ENCODE measurements at places on chromosomes 2 and 18. TPM values are rescaled to one million over a fixed set of nuclear protein-coding genes. Genes with fewer than 3 reads are reported as not detected.

ZNF514 gene
- total RNA-seq = 31.4 TPM

FER1L5 gene
- total RNA-seq = under 0.01 TPM

CRYGC gene
- total RNA-seq = not detected

SCYGR8 gene
- not detected for total RNA-seq

SLC4A5 gene
- total RNA-seq = 2.6 TPM

TLX2 gene
- total RNA-seq = not detected

LIPG gene
- 2.9 TPM for total RNA-seq

UGT1A9 gene
- total RNA-seq = not detected

SKOR2 gene
- not detected for total RNA-seq

EPB41L5 gene
- total RNA-seq = 40.3 TPM

POTEI gene
- 0.21 TPM for total RNA-seq

COL3A1 gene
- total RNA-seq = 6,407 TPM

SCTR gene
- total RNA-seq = 0.21 TPM

POTEJ gene
- total RNA-seq = not detected

SERPINB10 gene
- total RNA-seq = 7.0 TPM

TUBB6 gene
- 273 TPM for total RNA-seq

LRP2 gene
- 0.10 TPM for total RNA-seq

RAB27B gene
- total RNA-seq = 3.7 TPM

SCN3A gene
- total RNA-seq = 2.8 TPM

ZBTB7C gene
- total RNA-seq = 17.8 TPM

ABCG8 gene
- not detected for total RNA-seq

SERPINB4 gene
- not detected for total RNA-seq

NOSTRIN gene
- total RNA-seq = 6.9 TPM

GPR155 gene
- total RNA-seq = 13.3 TPM

ZC3H15 gene
- total RNA-seq = 67.9 TPM

CCDC74B gene
- total RNA-seq = 1.0 TPM

All from tongue (tissue), 3 donors.